Naive B cell (primary cell): ENCODE measurements at places on chromosomes 16 and 17. TPM values are rescaled to one million over a fixed set of nuclear protein-coding genes. Genes with fewer than 3 reads are reported as not detected.
A peak's percentile ranks its signal among the peaks of the same experiment; 100 is the strongest.

DNA sequence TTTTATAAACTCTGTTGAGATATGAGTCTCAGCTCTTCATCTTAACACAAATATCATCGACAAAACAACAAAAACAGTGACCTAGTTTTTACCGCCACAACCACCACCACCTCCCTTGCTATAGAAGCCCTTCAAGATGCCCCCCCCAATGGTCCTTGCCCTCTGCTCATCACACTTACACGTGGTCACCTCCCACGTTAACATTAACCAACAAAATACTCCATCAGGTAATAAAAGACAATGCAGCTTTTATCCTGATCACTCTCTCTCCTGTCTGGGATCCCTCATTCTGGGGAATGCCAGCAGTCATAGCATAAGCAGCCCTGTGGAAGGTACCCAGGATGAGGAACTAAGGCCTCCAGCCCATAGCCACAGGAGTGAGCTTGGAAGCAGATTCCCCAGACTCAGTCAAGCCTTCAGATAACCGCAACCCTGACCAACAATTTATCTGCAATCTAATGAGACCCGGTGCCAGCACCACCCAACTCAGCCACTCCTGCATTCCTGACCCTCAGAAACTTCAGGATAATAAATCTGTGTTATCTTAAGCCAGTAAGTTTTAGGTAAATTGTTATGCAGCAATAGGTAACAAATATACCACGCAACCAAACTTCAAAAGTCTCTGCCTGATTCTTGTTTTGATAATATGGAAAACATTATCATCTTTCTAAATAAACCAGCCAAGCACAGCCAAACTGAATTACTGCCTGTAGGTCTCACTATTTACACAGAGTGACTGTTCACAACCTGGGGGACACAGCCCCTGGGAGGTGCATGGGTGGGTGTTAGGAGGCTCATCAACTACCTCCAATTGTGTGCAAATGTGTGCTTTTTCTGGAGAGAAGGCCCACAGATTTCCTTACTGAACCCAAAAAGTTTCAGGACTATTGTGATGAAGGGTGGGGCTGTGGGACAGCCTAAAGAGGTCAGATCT is 6.1 kb downstream of the PECAM1 start:
- H3K27ac ChIP-seq = no peak overlapping the region
- no peaks in the 10 kb centered on the region for H3K27me3 ChIP-seq
- DNase-seq = no peak
- H3K36me3 ChIP-seq = peaks cover 32% of the 10 kb centered on the region

- DNase-seq = no peak
- H3K4me1 ChIP-seq = peaks cover 28% of the 10 kb centered on the region
- no peaks in the 10 kb centered on the region for H3K27me3 ChIP-seq
- no peak overlapping the region for H3K4me3 ChIP-seq
- H3K27ac ChIP-seq = no peak overlapping the region
- peaks cover 15% of the 10 kb centered on the region for H3K36me3 ChIP-seq
These were observed 4.9 kb downstream of the TIMM22 start for GRCh38 chr17:1001640-1002411.

- DNase-seq = no peak
- no peak overlapping the region for H3K4me3 ChIP-seq
- peaks cover 28% of the 10 kb centered on the region for H3K27me3 ChIP-seq
- H3K36me3 ChIP-seq = no peaks in the 10 kb centered on the region
- no peaks in the 10 kb centered on the region for H3K4me1 ChIP-seq
These were observed 23.5 kb downstream of the SMTNL2 start for GRCh38 chr17:4607773-4608187.

DNA sequence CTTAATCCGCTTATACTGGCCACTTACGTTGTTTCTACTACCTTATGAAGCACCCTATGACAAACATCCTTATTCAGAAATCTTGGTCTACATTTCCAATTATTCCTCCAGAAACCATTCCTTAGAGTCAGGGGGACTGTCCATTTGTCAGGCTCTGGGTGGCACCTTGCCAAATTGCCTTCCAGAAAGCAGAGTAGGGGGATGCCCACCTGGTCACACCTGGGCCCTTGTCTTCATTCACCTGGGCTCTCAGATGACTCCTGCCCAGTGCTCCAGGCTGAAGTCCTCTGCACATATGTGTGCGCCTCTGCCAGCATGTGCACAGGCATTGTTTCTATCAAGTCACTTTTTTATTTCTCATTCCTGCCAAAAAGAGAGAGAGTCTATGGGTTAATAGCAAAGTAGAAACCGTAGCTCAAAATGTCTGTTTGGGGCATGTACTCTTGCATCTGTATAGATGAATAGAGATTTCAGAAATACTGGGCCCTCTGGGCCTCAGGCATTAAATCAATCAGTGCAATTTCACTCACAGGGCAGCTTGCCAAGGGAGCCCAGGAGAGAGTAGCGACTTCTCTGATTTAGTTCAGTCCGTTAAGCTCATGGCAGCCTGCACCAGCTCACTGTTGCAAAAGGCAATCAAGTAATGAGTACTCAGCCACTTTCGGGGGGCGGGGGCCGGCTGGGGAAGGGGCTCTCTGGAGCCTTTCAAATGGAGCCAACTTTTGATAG is 104.7 kb downstream of the SOCS1 start:
- no peaks in the 10 kb centered on the region for H3K27me3 ChIP-seq
- DNase-seq = no peak
- H3K27ac ChIP-seq = no peak overlapping the region
- peaks cover 7% of the 10 kb centered on the region for H3K4me1 ChIP-seq
- H3K36me3 ChIP-seq = peaks cover 8% of the 10 kb centered on the region

DNA sequence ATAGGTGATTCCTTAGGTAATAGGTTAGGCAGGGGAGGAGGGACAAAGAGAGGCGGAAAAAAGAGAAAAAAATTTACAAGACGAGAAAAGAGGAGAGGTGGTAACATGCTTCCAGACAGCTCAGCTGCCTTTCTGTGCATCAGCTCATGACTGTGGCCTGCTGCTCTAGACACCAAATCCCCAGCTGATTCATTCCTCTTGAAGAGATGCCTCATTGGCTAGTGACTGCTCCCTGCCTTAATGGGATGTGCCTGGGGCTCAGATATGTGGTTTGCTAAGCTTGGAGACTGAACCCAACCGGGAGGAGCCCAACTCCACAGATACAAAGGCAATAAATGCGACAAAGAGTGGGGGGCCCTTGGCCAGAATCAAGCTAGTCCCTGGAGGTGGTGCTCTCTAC is 105.9 kb upstream of the FAM20A start:
- H3K36me3 ChIP-seq = no peaks in the 10 kb centered on the region
- H3K4me1 ChIP-seq = no peaks in the 10 kb centered on the region
- H3K27me3 ChIP-seq = peaks cover 30% of the 10 kb centered on the region
- no peak overlapping the region for H3K27ac ChIP-seq

GRCh38 chr16:72264771-72265170 is 92.8 kb upstream of the PMFBP1 start:
- peaks cover 11% of the 10 kb centered on the region for H3K36me3 ChIP-seq
- DNase-seq = no peak
- no peak overlapping the region for H3K27ac ChIP-seq
- no peaks in the 10 kb centered on the region for H3K4me1 ChIP-seq
- no peaks in the 10 kb centered on the region for H3K27me3 ChIP-seq

GRCh38 chr17:78853926-78854394 is 13.3 kb upstream of the USP36 start:
- no peaks in the 10 kb centered on the region for H3K36me3 ChIP-seq
- no peak overlapping the region for H3K27ac ChIP-seq
- H3K27me3 ChIP-seq = no peaks in the 10 kb centered on the region
- DNase-seq = no peak
- no peak overlapping the region for H3K4me3 ChIP-seq
- H3K4me1 ChIP-seq = no peaks in the 10 kb centered on the region

GRCh38 chr17:41049110-41049509 is 2.0 kb upstream of the KRTAP2-1 start:
- no peaks in the 10 kb centered on the region for H3K36me3 ChIP-seq
- no peak overlapping the region for H3K4me3 ChIP-seq
- no peak for DNase-seq
- H3K27me3 ChIP-seq = peaks cover 25% of the 10 kb centered on the region
- H3K4me1 ChIP-seq = no peaks in the 10 kb centered on the region

DNA sequence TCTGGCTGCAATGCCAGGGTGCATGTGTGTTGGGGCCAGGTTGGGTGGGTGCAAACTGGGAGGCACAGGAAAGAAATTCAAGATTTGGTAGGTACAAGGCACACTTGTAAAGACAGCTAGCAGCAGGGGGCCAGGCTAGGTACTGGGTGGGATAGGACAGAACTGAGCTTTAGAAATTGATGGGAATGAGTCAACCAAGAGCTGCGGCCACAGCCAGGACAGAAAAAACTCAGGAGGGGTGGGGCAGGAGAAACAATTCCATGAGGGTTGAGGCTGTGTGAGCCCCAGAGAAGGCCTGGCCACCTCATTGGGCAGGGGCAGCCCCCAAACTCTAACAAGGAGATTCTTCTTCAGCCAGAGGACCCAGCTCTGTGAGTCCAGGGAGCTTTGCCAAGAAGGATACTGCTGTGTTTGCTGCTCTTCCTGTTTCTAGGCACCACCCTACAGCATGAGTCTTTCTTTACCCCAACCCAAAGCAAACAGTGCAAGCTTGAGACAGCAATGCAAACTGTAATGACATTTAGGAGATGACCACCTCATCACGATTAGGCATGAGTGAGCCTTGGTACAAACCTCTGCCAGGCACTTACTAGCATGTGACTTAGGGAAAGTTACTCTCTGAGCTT is 21.3 kb upstream of the CCDC182 start:
- no peaks in the 10 kb centered on the region for H3K4me1 ChIP-seq
- no peaks in the 10 kb centered on the region for H3K36me3 ChIP-seq
- no peak for DNase-seq
- H3K4me3 ChIP-seq = no peak overlapping the region
- peak overlapping the region; percentile 63 for H3K27ac ChIP-seq

- DNase-seq = no peak
- H3K27me3 ChIP-seq = peaks cover 52% of the 10 kb centered on the region
- no peaks in the 10 kb centered on the region for H3K36me3 ChIP-seq
- no peaks in the 10 kb centered on the region for H3K4me1 ChIP-seq
These were observed 6.1 kb downstream of the SLC35G3 start for GRCh38 chr17:35188111-35188510.

- peaks cover 3% of the 10 kb centered on the region for H3K27me3 ChIP-seq
- H3K4me1 ChIP-seq = peaks cover 4% of the 10 kb centered on the region
- no peaks in the 10 kb centered on the region for H3K36me3 ChIP-seq
- no peak overlapping the region for H3K27ac ChIP-seq
- H3K4me3 ChIP-seq = no peak overlapping the region
- no peak for DNase-seq
These were observed 18.2 kb upstream of the GAA start for GRCh38 chr17:80083136-80083661.

- no peaks in the 10 kb centered on the region for H3K27me3 ChIP-seq
- H3K4me1 ChIP-seq = peaks cover 20% of the 10 kb centered on the region
- peaks cover 8% of the 10 kb centered on the region for H3K36me3 ChIP-seq
These were observed 10.5 kb downstream of the FAM83G start for GRCh38 chr17:18993905-18994526.

GRCh38 chr17:9703781-9704082 is 58.4 kb downstream of the USP43 start:
- H3K4me3 ChIP-seq = no peak overlapping the region
- DNase-seq = no peak
- H3K27me3 ChIP-seq = no peaks in the 10 kb centered on the region
- H3K27ac ChIP-seq = no peak overlapping the region

DNA sequence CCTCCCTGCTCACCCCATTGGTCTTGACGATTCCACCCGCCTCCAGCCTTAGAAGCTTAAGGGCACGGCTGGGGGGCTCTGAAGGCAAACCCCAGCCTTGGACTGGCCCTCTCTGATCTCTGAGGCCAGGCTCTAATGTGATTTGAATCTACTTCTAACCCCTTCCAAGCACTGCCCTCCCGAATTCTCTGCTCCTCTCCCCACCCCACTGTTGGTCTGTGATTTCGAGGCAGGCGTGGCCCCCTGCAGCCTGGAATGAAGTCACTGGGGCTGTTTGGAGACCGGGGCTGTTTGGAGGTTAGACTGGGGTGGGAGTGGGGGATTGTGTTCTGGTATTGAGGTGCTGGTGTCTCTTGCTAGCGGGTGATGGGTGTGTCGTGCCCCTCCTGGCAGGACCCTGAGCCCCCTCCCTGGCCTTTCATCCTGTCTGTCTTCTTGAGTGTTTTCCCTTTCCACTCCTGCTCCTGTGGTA is 2.2 kb downstream of the GRB7 start:
- DNase-seq = no peak
- H3K4me1 ChIP-seq = peaks cover 36% of the 10 kb centered on the region
- no peak overlapping the region for H3K27ac ChIP-seq
- H3K36me3 ChIP-seq = no peaks in the 10 kb centered on the region
- H3K4me3 ChIP-seq = peak overlapping the region; percentile 28
- peaks cover 5% of the 10 kb centered on the region for H3K27me3 ChIP-seq

- peaks cover 8% of the 10 kb centered on the region for H3K36me3 ChIP-seq
- H3K27ac ChIP-seq = no peak overlapping the region
- H3K27me3 ChIP-seq = no peaks in the 10 kb centered on the region
- no peak for DNase-seq
These were observed 45.2 kb downstream of the DCUN1D3 start for GRCh38 chr16:20854963-20855362.

GRCh38 chr16:48091117-48091516 is 64.7 kb downstream of the ABCC12 start:
- H3K27ac ChIP-seq = no peak overlapping the region
- H3K4me3 ChIP-seq = no peak overlapping the region
- H3K36me3 ChIP-seq = no peaks in the 10 kb centered on the region
- H3K27me3 ChIP-seq = peaks cover 38% of the 10 kb centered on the region

- no peak overlapping the region for H3K4me3 ChIP-seq
- peaks cover 46% of the 10 kb centered on the region for H3K36me3 ChIP-seq
- DNase-seq = no peak
- no peaks in the 10 kb centered on the region for H3K27me3 ChIP-seq
These were observed 25.3 kb downstream of the LMF1 start for GRCh38 chr16:945271-946047.

DNA sequence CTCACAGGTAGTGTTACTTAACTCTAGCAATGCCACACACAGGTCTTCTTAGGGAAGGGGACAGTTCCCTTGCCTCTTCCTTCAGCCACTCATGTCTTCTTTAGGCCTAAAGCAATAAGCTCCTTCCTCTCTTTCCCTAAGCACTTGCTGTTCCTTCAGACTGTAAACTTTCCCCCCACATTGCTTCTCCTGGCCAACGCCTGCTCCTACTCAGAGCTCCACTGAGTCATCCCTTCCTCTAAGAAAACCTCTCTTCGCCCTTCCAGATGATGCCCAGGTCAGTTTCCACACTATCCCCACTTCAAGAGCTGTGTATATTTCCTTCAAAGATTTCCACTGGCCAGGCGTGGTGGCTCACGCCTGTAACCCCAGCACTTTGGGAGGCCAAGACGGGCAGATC is 12.5 kb upstream of the EPOP start:
- peaks cover 7% of the 10 kb centered on the region for H3K27me3 ChIP-seq
- no peaks in the 10 kb centered on the region for H3K4me1 ChIP-seq
- H3K27ac ChIP-seq = no peak overlapping the region
- H3K4me3 ChIP-seq = no peak overlapping the region

- peak overlapping the region; percentile 82 for H3K27ac ChIP-seq
- H3K27me3 ChIP-seq = no peaks in the 10 kb centered on the region
- no peak for DNase-seq
- H3K4me1 ChIP-seq = peaks cover 14% of the 10 kb centered on the region
These were observed 116.1 kb upstream of the METRNL start for GRCh38 chr17:82963104-82963950.

GRCh38 chr17:5672141-5672540 is 87.8 kb upstream of the NLRP1 start:
- no peak for DNase-seq
- peaks cover 16% of the 10 kb centered on the region for H3K4me1 ChIP-seq
- peaks cover 5% of the 10 kb centered on the region for H3K36me3 ChIP-seq
- peaks cover 9% of the 10 kb centered on the region for H3K27me3 ChIP-seq
- no peak overlapping the region for H3K27ac ChIP-seq

C16orf89 gene
- not detected for polyA plus RNA-seq

HOXB5 gene
- polyA plus RNA-seq = not detected

ZDHHC1 gene
- not detected for polyA plus RNA-seq

OR3A3 gene
- not detected for polyA plus RNA-seq

SEPTIN12 gene
- not detected for polyA plus RNA-seq

PLD2 gene
- 4.6 TPM for polyA plus RNA-seq

PRR35 gene
- polyA plus RNA-seq = not detected
